ENCODE measurements at places on chromosomes 12 and 14.

GRCh38 chr12:94329366-94329765 is 130.3 kb downstream of the CEP83 start:
- peak; percentile 7 for DNase-seq

DNA sequence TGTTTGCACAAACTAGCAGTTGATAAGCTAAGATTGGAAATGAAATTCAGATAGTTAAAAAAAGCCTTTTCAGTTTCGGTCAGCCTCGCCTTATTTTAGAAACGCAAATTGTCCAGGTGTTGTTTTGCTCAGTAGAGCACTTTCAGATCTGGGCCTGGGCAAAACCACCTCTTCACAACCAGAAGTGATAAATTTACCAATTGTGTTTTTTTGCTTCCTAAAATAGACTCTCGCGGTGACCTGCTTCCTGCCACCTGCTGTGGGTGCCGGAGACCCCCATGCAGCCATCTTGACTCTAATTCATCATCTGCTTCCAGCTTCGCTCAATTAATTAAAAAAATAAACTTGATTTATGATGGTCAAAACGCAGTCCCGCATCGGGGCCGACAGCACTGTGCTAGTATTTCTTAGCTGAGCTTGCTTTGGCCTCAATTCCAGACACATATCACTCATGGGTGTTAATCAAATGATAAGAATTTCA is 335.6 kb downstream of the TMEM121 start:
- DNase-seq: no peak

DNA sequence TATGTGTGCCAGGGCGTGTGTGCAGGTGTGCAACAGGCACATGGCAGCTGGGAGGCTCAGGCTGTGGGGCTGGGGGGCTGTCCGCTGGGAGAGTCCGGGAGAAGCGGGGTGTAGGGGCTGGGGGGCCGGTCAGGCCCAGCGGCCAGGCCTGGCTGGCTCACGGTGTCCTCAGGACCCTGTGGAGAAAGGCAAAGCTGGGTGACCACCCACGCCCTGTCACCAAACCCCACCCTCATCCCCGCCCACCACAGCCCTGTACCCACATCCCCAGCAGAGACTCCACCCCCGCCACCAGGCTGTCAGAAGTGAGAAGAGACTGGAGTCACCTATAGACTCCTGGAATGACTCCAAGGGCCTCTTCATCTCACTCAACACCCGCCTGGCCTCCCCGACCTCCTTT is 85.3 kb downstream of the SCARB1 start:
- no peak for DNase-seq

DNA sequence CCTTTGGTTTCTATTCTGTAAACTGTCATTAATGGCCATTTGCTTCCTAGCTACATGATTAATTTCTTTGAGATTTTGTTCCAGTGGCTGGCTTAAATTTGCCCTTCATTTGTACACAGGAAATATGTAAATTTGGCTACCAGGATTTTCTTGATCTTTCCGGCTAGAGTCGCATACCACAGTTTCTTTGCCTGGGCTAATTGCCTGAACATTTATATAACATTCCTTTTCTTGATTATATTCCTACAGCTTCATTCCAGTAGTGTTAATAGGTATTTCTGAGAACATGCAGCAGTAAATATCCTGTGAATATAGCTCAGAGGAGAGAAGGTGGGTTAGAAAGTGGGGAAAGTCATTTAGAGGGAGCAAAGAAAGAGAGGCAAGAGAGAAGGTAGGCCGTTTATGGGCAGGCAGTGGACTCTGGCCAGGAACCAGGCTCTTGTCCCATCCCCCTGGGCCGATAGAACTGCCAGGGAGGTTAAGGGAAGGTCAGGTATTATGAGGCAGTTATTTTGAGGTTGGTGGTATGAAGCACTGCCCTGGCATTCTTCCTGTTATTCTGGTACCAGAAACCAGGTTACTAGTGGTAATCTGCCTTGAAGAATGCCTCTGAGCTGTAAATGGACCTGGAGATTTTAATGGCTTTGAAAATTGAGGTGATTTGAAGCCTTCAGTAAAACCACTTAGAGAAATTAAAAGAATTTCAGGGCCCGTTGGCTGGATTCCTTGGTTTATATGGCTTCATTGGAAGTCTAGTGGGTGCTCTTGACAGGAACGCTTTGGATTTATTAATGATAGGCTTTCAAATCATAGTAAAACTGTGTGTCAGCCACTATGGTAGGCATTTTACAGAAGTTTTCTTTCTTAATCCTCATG is 4.4 kb downstream of the RNF10 start:
- DNase-seq: peak; percentile 49

- DNase-seq: no peak
Observed at GRCh38 chr12:32508626-32509025, 109.3 kb downstream of the FGD4 start.

GRCh38 chr12:7131502-7131866 is 1.3 kb downstream of the CLSTN3 start:
- DNase-seq: no peak

DNA sequence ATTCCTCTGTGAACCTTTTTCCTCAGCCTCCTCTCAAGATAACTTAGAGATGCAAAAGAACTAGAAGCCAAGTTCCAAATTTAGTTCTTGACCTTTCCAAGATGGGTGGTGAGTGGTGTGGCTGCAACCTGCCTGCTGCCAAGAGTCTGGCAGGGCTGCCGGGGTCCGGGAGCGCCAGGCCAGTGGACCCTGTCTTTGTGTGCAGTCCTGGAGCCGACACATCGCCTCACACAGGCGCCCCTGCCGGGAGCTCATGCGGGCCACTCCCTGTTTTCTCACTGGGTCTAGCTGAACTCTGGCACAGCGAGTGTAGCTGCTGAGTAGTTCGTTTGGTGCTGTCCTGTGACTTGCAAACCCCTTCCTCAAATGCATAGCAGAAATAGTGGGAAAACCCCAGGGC is 84.9 kb downstream of the CACNA1C start:
- no peak for DNase-seq

- no peak for DNase-seq
Observed at GRCh38 chr12:11016937-11017336, 5.5 kb downstream of the TAS2R19 start.

GRCh38 chr12:86660488-86661147 is 404.4 kb upstream of the MGAT4C start:
- DNase-seq: peak; percentile 76

DNA sequence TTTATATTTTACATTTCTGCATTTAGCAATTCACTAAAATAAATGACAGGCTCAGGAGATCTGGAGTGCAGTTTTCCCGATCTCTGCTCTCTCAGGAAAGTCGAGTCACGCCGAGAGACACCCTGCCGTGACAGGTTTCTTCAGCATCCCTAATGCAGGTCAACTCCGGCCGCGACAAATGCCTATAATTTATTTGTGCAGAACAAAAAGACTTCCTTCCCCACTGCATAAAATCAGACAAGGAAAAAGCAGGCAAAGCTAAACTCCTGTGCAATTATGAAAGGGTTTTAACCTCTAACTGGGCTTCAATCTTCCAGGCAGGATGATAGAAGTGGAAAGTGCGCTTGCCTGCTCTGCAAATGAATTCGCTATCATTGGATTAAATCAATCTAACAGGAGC is 28.1 kb downstream of the SPRING1 start:
- no peak for DNase-seq

- DNase-seq: no peak
Observed at GRCh38 chr12:46214668-46215436, 54.0 kb downstream of the SLC38A1 start.

DNA sequence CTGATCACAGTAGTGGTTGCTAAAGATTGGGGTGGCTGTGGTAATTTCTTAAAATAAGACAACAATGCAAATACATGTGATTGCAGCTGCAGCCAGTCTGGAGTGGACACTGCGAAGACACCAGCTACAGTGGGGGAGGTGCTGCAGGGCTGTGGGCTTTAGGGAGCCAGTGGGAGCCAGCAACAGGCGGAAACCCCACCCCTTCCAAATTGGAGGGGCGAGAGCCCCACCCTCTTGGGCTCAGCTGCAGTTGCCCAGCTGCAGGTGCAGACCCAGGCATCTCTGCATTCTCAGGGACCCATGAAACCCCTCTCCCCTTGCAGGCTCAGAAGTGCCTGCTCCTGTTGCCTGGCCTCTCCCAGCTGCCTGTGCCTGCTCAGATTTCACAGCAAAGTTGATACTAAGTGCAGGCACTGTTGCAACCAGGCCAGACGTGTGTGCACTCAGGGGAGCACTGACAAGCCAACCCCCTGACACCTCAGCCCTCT is 104.8 kb downstream of the MYF5 start:
- no peak for DNase-seq

DNA sequence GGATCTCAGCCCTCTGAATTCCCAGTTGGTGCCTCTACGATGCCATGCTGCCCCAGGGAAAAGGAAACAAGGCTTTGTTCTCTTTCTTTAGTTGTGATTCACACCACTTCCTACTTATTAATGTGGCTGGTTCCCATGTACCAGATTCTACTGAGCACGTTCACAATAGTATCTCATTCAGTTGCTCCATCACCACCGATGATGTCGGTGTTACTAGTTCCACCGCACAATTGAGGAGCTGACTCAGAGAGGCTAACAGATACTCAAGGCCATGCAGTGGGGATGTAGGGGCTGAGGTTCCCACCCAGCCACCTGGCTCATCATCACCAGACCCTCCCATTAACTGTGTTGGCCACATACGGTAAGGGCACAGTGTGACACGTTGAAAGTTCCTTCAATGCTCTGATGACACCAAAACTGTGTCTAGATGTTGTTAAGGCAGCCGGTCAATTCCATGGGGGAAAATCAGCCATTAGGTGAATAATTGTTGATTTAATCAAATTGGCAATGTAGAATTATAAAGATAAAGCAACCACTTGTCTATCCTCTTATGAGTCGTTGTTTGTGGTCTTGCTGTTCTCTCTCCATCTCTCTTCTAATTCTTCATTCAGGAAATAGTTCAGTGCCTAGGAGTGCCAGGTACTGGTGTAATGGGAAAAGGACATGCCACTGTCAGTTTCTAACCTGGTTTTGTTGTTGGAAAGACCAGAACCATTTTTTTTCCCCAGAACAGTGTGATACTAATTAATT is 244.2 kb upstream of the CRY1 start:
- no peak for DNase-seq

DNA sequence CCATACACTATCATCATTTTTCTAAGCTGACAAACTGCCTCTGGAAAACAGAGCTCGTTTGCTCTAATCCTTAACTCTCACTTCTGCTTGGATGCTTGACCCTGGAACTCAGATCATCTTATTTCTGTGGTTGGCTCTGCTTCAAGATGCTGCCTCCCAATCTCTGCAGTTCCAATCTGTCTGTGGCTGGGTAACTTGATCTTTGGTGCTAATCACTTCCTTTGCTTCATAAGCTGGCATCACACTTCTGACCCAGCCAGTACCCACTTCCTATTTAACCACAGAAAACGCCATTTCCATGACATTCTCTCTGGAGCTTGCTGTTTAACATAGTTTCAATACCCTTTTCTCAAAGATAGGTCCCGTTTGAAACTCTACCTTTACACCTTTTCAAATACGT is 254.2 kb downstream of the ACSS3 start:
- no peak for DNase-seq

DNA sequence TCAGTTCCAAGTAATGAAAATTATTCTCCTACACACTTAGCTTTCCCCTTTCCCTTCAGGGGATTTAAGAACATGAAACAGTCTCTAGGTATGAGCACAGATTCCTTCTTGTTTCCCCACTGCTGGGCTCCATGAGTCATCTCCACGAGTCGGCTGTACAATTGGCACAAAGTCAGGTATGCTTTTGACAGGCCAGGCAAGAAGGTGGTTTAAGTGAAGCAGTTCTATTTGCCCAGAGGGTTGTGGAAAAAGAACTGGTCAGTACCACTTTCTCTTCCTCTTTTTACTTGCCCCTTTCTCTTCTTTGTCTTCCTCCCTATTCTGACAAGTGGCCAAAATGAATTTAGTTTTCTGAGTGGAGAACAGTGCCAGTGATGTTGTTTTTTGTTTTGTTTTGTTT is 16.3 kb downstream of the DYNC1H1 start:
- DNase-seq: peak; percentile 97

DNA sequence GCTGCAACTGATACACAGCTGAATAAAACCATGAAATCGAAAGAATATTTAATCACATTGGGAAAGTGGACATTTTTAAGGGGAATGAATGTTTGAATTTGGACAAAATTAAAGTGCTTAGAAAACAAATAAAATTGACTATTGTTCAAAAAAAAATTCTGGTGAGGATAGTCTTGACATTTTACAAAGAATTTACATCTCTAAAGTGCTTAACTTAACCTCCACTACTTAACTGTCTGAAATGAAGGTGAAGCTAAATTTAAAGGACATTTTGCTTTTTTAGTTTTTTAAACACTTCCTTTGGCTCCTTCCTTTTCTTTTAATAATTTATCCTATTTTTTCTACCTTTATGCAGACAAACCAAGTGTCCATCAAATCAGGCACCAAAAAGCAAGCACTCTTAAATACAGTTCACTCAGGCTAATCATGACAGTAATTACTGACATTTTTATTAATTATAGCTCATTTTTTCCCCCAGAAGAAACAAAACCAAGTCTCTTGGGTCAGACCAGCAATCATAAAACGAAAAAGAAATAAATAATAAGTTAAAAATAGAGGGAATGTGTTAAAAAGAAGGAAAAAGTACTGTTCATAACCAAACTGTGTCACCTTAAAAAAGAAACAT is 5.7 kb upstream of the CCND2 start:
- DNase-seq: no peak

DNA sequence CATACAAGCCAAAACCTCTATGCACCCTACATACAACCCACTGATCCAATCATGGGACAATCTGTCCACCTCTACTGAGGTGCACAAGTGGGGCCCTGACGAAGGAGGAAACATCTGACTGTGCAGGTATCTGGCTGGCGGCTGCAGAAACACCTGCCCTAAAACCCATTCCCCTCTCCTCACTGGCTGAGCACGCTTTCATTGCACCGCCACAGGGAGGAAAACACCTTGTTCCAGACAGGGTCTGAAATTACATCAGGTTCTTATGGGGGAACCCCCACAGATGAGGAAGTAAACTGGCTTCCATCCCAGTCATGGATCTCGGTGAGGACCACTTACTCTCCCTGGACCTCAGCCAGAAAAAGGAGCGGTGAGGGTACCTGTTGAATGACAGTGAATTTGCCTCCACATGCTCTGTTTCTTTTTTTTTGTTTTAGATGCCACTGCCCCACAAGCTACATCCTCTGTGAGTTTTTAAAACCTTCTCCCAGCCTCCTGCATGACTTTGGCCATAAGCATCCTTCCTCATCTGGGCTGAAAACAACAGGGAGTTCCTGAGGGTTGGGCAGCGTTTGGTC is 23.8 kb upstream of the DGLUCY start:
- DNase-seq: no peak

- no peak for DNase-seq
Observed at GRCh38 chr14:53606203-53606602, 350.4 kb downstream of the BMP4 start.

DNA sequence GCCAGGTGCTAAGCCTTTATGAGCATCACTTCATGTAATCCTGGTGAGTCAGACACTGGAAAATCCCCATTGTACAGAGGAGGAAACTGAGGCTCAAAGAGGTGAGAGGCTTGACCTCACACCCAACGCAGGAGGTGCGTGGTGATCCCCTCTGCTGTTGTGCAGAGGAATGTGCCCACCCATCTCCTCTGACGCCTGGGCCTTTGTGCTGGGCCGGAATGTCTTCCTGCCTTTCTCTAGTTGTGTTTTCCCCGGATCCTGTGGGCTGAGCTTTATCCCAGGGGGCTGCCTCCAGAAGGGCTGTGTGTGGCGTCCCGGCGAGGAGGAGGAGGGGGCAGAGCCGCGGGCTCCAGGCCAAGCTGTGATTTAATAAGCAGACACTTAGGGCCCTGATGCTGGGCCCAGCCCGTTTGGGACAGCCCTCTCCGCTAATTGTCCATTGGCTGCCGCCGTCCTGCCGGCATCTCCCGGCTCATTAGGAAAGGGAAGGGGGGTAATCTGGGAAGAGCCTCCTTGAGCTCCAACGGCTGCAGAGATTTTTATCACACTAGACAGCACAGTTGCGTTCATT is 653.6 kb downstream of the MED13L start:
- DNase-seq: no peak
